ENCODE measurements at places on chromosomes 2 and 18. TPM values are rescaled to one million over a fixed set of nuclear protein-coding genes. Genes with fewer than 3 reads are reported as not detected.

The IL36RN gene
- not detected for total RNA-seq

The EMILIN1 gene
- total RNA-seq: 46.2 TPM

The RAB6D gene
- 3.3 TPM for total RNA-seq

The RGPD3 gene
- total RNA-seq: 0.50 TPM

The C1QL2 gene
- total RNA-seq: 0.20 TPM

The ZC3H8 gene
- total RNA-seq: 18.1 TPM

Data from spinal cord (tissue), 10 donors.